ENCODE measurements at places on chromosomes 3 and 15. TPM values are rescaled to one million over a fixed set of nuclear protein-coding genes. Genes with fewer than 3 reads are reported as not detected.

DNA sequence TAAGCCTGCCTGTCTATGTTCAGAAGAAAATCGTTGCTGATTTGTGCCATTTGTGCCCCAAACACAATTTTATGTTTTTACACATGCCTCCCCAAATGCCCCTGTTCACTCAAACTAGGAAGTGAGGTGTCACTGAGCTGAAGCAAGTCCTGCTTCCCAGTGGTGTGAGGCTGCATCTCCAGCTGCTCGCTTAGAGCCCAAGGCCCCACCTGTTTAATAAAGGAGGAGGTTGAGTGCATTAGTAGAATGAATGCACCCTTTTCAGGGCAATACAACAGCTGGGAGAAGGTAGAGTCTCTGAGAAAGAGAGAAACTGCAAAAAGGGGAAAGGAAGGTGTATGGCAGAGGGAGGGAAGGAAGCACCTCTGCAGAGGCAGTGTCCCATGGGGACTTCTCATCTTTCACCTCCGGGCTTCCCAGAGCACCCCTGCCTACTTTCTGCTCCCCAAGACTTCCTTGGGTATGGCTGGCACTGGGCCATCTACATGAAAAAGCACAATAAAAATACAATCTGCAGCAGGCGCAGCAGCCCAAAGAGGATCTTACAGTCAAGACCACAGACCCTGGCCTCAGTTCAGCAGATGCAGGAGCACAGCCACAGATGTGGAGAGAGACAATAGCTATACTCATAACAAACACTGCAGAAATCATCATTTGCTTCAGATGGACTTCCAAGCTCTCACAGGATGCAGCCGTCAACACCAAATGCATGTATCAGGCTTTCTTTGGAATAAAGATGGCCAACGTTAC, 165.9 kb downstream of the POLR2M start:
- DNase-seq, result no peak
- no peak overlapping the region for H3K4me3 ChIP-seq
- no peak overlapping the region for H3K27ac ChIP-seq
- peaks cover 16% of the 10 kb centered on the region for H3K4me1 ChIP-seq
- H3K27me3 ChIP-seq, result no peaks in the 10 kb centered on the region

DNA sequence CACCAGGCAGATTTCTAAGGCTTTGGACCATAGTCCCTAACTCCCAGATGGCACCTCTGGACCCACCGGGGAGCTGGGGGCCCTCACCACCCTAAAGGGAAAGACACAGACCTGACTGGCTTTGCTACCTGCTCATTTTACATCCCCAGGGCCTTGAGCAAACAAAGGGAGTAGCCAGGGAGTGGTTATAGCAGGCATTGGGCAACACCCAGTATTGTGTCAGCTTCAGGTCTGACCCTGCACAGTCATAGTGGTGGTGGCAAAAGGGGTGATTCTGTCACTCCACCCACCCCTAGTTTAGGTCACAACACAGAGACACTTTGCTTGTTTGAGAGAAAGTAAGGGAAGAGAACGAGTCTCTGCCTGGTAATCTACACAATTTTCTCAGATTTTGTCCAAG, 352.5 kb downstream of the DIPK2A start:
- no peak overlapping the region for H3K4me3 ChIP-seq
- H3K4me1 ChIP-seq, result no peaks in the 10 kb centered on the region
- H3K27ac ChIP-seq, result no peak overlapping the region
- no peak for DNase-seq

DNA sequence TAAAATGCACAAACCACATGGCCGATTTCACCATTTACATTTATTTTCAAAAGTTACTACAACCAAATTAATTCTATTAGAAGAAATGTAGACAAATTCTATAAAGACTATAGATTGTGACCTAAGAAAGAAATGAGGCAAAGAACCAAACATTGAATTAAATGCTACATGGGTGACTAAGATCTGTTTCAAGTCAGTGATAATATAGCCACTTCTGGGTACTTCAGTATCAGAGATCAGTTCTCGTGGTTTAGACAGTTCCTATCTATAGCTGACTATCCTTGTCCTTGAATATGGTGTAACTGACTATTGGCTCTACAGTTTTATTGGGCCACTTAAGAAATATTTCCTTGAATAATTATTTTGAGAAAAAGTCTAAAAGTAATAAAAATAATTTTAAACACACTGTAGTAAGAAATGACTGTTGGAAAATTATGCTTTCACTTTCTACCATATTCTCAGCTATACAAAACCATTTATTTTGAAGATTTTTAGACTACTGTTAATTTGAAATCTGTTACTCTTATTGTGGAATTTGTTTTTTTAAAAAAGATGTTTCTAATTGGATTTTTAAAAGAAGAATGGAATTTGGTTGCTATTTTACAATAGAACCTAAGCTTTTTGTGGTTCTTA, 14.1 kb downstream of the KCNMB3 start:
- peaks cover 3% of the 10 kb centered on the region for H3K36me3 ChIP-seq
- no peak overlapping the region for H3K27ac ChIP-seq
- H3K4me3 ChIP-seq, result no peak overlapping the region
- no peaks in the 10 kb centered on the region for H3K27me3 ChIP-seq
- DNase-seq, result no peak
- no peaks in the 10 kb centered on the region for H3K4me1 ChIP-seq

- no peaks in the 10 kb centered on the region for H3K36me3 ChIP-seq
- DNase-seq, result no peak
- H3K4me1 ChIP-seq, result peaks cover 3% of the 10 kb centered on the region
- no peak overlapping the region for H3K27ac ChIP-seq
These were observed 64.3 kb downstream of the MGLL start for GRCh38 chr3:127758013-127758412.

DNA sequence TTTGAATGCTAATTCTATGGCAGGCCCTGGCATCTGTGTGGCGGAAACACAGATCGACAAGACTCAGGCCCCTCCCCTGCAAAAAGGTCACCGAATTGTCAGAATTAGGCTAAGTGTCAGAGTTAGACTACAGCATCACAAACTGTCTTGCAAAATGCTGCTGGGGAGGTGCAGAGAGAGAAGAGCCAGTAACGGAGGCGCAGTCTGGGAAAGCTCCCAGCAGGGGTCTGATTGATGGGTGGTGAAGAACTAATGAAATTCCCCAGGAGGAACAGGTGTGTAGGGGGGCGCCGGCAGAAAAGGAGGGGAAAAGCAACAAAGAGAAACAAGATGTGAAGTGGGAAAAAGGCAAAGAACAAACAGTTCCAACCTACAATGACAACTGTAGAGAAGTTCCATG, 72.7 kb upstream of the TAMM41 start:
- no peak overlapping the region for H3K27ac ChIP-seq
- no peaks in the 10 kb centered on the region for H3K4me1 ChIP-seq
- no peak overlapping the region for H3K4me3 ChIP-seq

DNA sequence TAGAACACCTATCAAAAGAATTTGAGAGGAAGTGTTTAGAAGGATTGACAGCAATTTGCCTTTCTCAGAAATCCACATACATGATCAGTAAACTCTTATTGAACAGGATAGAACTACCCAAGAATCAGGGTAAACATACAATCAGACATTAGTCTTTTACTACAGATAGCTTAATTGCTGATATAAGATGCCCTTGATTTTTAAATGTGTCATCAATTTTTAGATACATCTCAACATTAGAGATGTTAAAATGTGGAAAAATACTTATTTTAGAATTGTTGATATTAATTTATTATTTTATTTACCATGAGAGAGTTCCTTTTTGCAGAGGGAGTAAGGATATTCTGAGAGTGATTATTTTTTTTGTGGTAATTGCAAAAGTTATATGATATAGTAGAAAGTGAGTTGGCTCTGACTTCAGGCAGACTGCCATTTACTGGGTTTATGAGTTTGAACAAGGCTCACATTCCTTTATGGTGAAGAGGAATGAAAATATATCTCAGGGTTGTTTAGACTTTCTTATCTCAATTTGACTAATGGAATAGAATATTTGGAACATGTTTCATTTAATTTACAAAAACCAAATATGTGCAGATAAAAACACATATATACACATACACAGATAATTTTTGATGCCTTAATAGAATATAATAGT, 302.8 kb upstream of the GOLIM4 start:
- no peak overlapping the region for H3K27ac ChIP-seq
- H3K36me3 ChIP-seq, result no peaks in the 10 kb centered on the region
- no peaks in the 10 kb centered on the region for H3K27me3 ChIP-seq
- no peak for DNase-seq
- no peak overlapping the region for H3K4me3 ChIP-seq
- H3K4me1 ChIP-seq, result no peaks in the 10 kb centered on the region

DNA sequence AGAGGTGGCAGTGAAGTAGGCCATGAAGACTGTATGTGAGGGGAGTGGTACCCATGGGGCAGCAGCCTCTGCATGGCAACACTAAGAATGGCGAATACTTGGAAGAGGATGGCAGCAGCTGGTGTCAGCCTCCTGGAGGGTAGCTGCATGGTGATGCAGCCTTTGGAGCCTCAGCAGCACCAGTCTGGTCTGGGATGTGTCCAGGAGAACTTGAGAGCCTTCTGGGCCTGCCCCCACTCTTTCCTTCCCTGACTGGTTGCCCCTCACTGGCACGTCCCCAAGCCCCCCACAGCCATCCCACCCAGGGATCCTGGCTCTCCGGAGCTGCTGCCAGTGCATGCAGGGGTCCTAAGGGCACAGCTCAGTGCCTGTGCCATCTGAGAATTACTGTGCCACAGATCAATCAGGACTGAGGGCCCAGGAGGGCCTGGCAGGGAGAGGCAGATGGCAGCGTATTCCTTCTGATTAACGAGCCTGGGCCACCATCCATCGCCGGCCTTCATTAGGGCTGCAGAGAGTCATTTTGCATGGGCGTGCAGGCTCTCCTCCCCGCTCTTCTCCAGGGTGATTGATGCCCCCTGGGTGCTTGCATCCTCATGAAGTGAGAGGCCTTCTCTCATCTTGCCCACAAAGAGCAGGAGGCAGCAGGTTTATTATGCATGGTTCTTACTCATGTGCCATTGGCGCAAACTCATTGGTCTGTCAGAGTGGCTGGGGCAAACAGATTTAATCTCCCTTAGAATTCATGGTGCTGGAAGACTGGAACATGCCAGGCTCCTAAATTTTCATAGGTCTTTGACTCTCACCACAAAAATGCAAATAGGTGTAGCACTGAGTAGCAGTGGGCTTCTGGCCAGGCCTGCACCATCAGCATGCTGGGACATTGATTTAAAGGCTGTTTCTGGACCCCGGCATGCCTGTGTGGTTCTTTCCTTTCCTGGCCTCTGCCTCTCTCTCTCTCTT, 116.8 kb downstream of the EPHB1 start:
- H3K4me1 ChIP-seq, result no peaks in the 10 kb centered on the region
- H3K27me3 ChIP-seq, result no peaks in the 10 kb centered on the region
- no peak for DNase-seq
- no peaks in the 10 kb centered on the region for H3K36me3 ChIP-seq

- H3K36me3 ChIP-seq, result no peaks in the 10 kb centered on the region
- no peak overlapping the region for H3K27ac ChIP-seq
- DNase-seq, result no peak
- peaks cover 26% of the 10 kb centered on the region for H3K4me1 ChIP-seq
These were observed 58.2 kb upstream of the LIMD1 start for GRCh38 chr3:45536316-45536715.

DNA sequence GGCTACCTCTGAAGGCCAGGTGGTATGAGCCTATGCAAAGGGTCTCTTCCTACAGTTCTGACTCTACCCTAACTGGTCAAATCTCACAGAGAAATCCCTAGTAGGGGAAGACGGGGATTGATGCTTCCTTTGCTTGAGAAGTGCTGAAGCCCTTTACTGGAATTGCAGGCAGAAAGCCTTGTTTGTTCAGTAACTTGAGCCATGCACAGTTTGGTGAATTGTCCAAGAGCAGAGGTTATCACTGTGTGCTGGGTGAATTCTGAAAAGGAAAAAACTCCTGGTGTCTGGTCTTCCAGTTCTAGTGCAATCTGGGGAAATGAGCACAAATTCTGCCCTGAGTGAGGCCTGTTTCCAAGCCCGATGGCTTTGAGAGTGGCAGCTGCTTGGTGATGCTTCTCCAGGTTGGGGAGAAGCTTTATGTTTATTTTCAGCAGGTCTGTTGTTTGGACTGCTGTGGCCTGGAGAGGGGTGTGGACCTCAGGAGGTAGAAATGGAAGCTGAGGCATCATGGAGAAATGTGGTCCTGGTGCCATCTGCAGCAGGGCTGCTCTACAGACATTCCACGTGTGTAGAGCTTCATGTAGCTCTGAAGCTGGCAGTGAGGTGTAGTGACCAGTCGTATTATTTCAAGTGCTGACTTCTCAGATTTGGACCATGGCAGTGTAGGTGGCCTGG, 60.9 kb downstream of the ARNT2 start:
- DNase-seq, result no peak
- no peaks in the 10 kb centered on the region for H3K36me3 ChIP-seq
- H3K27ac ChIP-seq, result no peak overlapping the region
- H3K4me3 ChIP-seq, result no peak overlapping the region
- H3K4me1 ChIP-seq, result no peaks in the 10 kb centered on the region

- no peaks in the 10 kb centered on the region for H3K27me3 ChIP-seq
- DNase-seq, result no peak
- H3K36me3 ChIP-seq, result no peaks in the 10 kb centered on the region
- H3K4me1 ChIP-seq, result no peaks in the 10 kb centered on the region
- no peak overlapping the region for H3K4me3 ChIP-seq
These were observed 123.8 kb upstream of the TJP1 start for GRCh38 chr15:29945943-29946596.

GRCh38 chr3:188046561-188047211, 107.3 kb upstream of the LPP start:
- no peaks in the 10 kb centered on the region for H3K4me1 ChIP-seq
- no peak overlapping the region for H3K27ac ChIP-seq
- DNase-seq, result peak; percentile 4
- H3K27me3 ChIP-seq, result peaks cover 5% of the 10 kb centered on the region
- no peak overlapping the region for H3K4me3 ChIP-seq
- H3K36me3 ChIP-seq, result no peaks in the 10 kb centered on the region

DNA sequence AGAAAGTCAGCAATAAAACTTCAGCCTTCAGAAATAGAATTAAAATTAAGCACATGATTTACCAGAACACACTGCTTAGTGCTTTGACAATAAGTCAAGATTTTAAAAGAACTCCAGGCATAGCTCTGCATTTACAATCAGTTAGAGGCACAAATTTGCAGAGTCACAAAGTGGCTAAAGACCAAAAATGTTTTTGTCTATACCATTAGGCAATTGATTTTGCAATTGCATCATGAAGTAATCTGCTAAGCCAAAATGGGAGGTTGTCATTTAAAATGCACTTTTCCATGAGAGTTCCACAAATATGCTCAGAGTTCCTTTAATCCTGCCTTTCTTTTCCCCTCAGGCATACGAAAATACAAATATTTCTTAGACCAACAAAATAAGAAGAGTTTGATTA, 10.1 kb upstream of the DCP1A start:
- no peaks in the 10 kb centered on the region for H3K36me3 ChIP-seq
- H3K27ac ChIP-seq, result no peak overlapping the region
- no peaks in the 10 kb centered on the region for H3K27me3 ChIP-seq
- peaks cover 31% of the 10 kb centered on the region for H3K4me1 ChIP-seq

- no peaks in the 10 kb centered on the region for H3K27me3 ChIP-seq
- H3K4me1 ChIP-seq, result no peaks in the 10 kb centered on the region
- H3K36me3 ChIP-seq, result no peaks in the 10 kb centered on the region
These were observed 24.1 kb downstream of the NEK10 start for GRCh38 chr3:27345045-27345444.

The EOMES gene
- polyA plus RNA-seq, result not detected

The GATM gene
- 0.16 TPM for polyA plus RNA-seq

All from endothelial cell of umbilical vein (primary cell).